Endothelial cell (in vitro differentiated cells): ENCODE measurements at places on chromosomes 7 and 10.

DNA sequence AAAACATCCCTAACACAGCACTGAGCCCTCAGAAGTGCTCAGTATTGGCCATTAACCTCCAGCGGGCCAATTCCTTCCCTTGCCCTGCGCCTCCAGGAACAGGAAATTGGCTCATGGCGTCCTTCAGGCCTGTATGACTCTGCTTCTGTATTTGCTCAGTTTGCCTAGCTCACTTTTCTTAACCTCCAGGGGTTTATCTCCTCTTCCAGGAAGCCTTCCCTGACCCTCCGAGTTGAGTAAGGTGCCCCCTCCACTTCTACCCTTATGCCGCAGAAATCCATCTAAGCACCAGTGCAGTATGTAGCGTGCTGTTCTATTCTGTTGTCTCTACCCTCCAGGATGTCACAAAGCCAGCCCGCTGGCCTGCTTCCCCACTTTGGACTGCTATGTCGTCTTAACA, 1.1 kb upstream of the SFXN4 start:
- DNase-seq: peak; percentile 16

DNA sequence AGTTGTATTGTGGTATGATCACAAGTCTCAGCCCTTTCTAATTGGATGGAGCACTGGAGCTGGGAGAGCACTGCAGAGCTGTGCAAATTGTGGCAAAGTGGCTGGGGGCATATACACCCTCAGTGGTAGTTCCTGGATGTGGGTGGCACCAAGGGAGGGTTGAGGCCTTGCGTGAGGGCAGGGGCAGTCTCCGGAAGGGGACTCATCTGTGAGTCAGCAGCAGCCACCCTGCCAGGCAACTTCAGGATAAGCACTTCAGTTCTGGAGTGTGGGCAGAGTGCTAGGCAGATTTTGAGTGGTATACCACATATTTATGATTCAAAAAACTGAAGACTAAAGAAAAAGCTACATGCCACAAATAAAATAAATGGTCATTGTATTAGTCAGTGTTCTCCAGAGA, 210.5 kb downstream of the ETV1 start:
- DNase-seq: no peak

DNA sequence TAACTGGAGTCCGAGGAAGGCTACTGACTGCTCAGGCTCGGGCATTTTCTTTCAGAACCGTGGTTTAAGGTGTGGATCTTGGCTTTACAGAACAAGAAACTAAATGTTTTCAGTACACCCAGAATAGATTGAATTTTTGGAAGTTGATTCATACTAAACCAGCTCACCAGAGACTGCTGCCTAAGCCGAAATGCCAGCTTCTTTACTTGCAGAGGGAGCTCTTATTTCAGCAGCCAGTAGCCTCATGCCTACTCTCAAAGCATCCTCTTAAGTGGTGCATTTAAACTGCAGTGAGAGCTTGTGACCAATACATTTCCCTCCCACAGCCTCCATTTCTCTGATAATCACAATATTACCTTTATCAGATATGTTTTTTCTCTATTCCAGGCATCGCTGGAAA, 615.1 kb downstream of the SUGCT start:
- DNase-seq: no peak

- DNase-seq: no peak
Observed at GRCh38 chr7:99943641-99944496, 14.4 kb upstream of the GJC3 start.

DNA sequence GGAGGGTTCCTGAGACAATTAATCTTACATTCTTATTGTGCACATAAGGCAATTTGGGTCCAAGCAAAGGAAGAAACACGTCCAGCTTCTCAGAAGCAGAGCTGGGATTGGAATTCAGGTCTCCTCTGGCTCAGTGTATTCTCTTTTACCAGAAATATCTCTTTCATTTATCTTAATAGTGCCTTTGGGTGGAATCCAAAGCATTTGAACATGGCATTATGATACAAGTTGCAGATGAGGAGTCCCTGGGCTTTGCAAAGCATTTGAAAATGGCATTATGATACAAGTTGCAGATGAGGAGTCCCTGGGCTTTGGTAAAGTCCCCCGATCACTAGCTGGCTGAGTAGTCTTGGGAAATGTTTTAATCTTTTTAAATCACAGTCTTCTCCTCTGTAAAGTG, 30.0 kb upstream of the PTN start:
- no peak for DNase-seq

DNA sequence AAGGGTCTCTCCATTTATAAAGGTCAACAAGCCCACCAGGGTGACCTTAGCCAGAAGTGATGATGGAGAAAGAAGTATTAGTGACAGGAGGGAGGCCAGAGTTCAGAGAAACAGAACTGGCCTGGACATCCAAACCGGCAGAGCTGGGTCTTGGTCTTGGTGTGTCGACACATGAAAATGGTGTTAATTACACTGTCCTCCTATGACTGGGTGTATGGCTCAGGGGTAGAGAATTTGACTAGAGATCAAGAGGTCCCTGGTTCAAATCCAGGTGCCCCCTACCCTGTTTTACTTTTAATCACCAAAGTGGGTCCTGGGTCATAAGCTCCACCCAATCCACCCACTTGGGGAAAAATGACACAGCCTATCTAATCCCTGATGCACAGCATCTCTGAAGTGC, 110.6 kb upstream of the ZNF746 start:
- no peak for DNase-seq

GRCh38 chr7:98084631-98085030, 22.0 kb upstream of the LMTK2 start:
- DNase-seq: no peak

GRCh38 chr7:70142247-70142932, 544.1 kb downstream of the AUTS2 start:
- no peak for DNase-seq
